ENCODE measurements at places on chromosomes 16 and 17. TPM values are rescaled to one million over a fixed set of nuclear protein-coding genes. Genes with fewer than 3 reads are reported as not detected.

The SLC12A3 gene
- total RNA-seq: not detected

The NPIPA3 gene
- 0.69 TPM for total RNA-seq

The CCL5 gene
- total RNA-seq: not detected

The CD7 gene
- not detected for total RNA-seq

The GSG1L gene
- total RNA-seq: not detected

The OR3A3 gene
- not detected for total RNA-seq

The PIRT gene
- not detected for total RNA-seq

The PPP1R27 gene
- not detected for total RNA-seq

The CD79B gene
- total RNA-seq: not detected

The ATMIN gene
- total RNA-seq: 50.5 TPM

The RANBP10 gene
- 7.8 TPM for total RNA-seq

The KCNG4 gene
- not detected for total RNA-seq

The KRTAP4-1 gene
- total RNA-seq: not detected

The EFNB3 gene
- total RNA-seq: 0.39 TPM

The DOC2B gene
- total RNA-seq: not detected

The HYDIN gene
- 0.23 TPM for total RNA-seq

The FOXN1 gene
- not detected for total RNA-seq

The CD300A gene
- total RNA-seq: not detected

The SRCAP gene
- total RNA-seq: 62.1 TPM

The SLC39A11 gene
- total RNA-seq: 24.0 TPM

The KRTAP3-1 gene
- total RNA-seq: not detected

The ZNF276 gene
- total RNA-seq: 9.4 TPM

All from smooth muscle cell of the pulmonary artery (primary cell).